Stimulated activated CD4-positive, alpha-beta T cell treated with anti-CD3 and anti-CD28 coated beads, Interleukin-1b, Interleukin-23, amount 100 ng/mL, for 48 hours (primary cell): ENCODE measurements at places on chromosomes 3 and 15.

DNA sequence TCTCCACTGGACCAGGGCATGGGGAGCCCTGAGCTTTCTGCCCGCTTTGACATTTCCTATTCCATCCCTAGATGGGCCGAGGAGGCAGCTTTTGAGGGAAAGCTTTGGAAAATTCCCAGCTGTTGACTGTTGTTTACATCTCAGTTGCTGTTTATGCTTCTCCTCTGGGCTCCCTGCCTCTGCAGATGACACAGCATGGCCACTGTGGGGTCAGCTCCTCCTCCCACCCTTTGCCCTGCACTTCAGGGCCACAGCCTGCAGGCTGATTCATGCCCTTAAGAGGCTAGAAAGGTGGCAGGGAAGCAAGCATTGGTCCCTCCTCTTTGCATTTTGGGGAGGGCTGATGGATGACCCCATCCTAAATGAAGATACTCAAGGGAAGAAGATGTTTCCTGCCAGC lies 8.5 kb upstream of the CTXND1 start:
- no peak for DNase-seq

DNA sequence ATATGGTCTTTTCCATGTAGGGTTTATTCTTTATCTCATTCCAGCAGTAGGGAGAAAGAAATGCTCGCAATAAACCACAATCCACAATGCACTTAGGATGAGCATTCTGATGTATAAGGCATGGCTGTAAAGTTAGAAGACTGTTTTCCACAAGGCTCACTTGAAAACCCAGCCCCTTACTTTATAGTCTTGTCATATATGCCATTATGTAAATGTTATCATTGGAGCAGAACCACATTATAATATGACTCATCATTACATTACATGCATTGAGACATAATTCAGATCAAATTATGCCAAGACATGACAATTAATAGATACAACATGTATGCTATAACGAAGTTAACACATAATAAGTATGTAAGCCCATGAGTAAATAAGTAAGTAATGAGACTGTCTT lies 348.1 kb downstream of the LSAMP start:
- DNase-seq = no peak

DNA sequence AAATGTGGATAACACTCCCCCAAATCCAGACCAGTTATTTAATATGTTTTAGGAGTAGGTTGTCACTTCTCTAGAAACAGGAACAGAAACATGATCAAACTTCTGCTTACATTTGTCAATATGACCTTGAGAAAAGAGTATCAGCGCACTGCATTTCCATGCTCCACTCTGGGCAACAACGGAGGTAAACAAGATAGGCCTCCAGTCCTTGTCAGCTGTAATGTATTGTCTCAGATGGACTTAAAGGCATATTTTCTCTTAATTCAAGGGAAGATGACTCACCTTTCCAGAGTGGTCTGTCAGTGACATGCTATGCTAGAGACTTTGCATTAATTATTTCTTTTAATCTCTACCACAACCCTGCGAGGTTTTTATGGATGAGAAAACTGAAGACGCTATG lies 51.6 kb upstream of the TCF12 start:
- DNase-seq = no peak

- no peak for DNase-seq
Measured at GRCh38 chr15:39594446-39595337, 13.8 kb downstream of the THBS1 start.

DNA sequence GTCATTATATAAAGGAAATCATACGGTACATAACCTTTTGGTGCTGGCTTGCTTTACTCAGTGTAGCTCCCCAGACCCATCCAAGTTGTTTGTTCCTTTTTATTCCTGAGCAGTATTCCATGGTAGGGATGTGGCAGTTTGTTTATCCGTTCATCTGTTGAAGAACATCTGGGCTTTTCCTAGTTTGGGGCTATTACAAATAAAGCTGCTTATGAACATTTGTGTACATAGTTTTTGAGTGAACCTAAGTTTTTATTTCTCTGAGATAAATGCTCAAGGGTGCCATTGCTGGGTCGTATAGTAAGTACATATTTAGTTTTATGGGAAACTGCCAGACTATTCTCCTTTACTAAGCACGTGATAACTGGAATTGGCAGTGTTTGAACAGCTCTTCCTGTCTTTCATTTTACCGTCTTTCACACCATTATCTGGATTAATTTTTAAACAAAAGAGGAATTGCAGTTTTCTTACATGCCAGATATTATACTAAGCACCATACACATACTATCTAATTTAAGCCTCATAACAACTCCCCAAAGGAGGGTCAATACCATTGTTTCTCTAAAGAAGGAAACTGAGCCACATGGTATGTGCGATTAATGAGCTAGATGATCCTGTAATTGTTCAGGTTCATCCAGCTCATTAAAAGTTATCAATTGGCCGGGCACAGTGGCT lies 85.6 kb downstream of the PTPRG start:
- no peak for DNase-seq

- DNase-seq = peak; percentile 59
Measured at GRCh38 chr3:196712514-196713413, 587 bp downstream of the PIGX start.
